Uterus (tissue), 4 donors: ENCODE measurements at places on chromosomes 16 and 17. TPM values are rescaled to one million over a fixed set of nuclear protein-coding genes. Genes with fewer than 3 reads are reported as not detected.

RUNDC3A gene
- total RNA-seq: not detected

JUP gene
- 110 TPM for total RNA-seq

HBQ1 gene
- not detected for total RNA-seq

MYOCD gene
- total RNA-seq: 20.0 TPM

AURKB gene
- total RNA-seq: 12.8 TPM

CASKIN1 gene
- 2.7 TPM for total RNA-seq

ZNF385C gene
- total RNA-seq: 1.0 TPM

SPEM3 gene
- not detected for total RNA-seq

NDEL1 gene
- 78.3 TPM for total RNA-seq
